Tracheal epithelial cell (primary cell): ENCODE measurements at places on chromosomes 1 and 21. TPM values are rescaled to one million over a fixed set of nuclear protein-coding genes. Genes with fewer than 3 reads are reported as not detected.

Gene KRTAP12-2
- total RNA-seq, result not detected in 2 replicates

Gene ACOT11
- total RNA-seq, result 3.4 and 4.9 TPM in 2 replicates

Gene SLC6A17
- total RNA-seq, result 0.24 TPM in 1 of 2 replicates, not detected in the other

Gene POLR3C
- total RNA-seq, result 23.7 and 33.7 TPM in 2 replicates

Gene C1QC
- total RNA-seq, result not detected in 2 replicates

Gene SLC16A4
- 36.9 and 48.2 TPM in 2 replicates for total RNA-seq

Gene PDZK1
- total RNA-seq, result under 0.01 and 10.4 TPM in 2 replicates

Gene HSD3B2
- not detected in 2 replicates for total RNA-seq

Gene OR2L13
- not detected in 2 replicates for total RNA-seq

Gene DFFB
- 3.6 and 4.1 TPM in 2 replicates for total RNA-seq

Gene GBP6
- total RNA-seq, result 21.7 and 38.6 TPM in 2 replicates

Gene PGBD5
- total RNA-seq, result under 0.01 and 15.2 TPM in 2 replicates

Gene TMCC2
- 0.64 and 1.4 TPM in 2 replicates for total RNA-seq
